ENCODE measurements at places on chromosomes 6 and 20.

- DNase-seq, result no peak
These were observed 111.4 kb upstream of the CLDN20 start for GRCh38 chr6:155152211-155153076.

GRCh38 chr20:39983655-39984054 lies 705.4 kb downstream of the MAFB start:
- DNase-seq, result no peak

DNA sequence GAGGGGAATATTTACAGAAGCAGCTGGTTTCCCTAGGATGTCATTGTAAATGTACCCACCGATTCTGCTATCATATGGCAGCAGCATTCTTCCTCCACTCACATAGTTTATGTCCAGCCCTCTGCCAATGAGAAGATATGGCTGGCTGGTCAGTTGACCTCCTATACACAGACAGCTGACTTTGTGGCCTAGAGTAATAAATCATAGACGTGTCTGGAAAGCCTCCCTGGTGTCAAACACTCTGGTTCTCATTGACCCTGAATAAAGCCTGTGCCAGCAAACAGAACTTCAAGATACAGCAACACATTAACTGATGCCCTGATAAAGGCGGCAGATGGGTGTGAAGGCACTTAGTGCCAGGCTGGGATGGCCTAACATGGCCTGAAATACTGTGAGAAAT lies 52.6 kb downstream of the GPR63 start:
- DNase-seq, result no peak

DNA sequence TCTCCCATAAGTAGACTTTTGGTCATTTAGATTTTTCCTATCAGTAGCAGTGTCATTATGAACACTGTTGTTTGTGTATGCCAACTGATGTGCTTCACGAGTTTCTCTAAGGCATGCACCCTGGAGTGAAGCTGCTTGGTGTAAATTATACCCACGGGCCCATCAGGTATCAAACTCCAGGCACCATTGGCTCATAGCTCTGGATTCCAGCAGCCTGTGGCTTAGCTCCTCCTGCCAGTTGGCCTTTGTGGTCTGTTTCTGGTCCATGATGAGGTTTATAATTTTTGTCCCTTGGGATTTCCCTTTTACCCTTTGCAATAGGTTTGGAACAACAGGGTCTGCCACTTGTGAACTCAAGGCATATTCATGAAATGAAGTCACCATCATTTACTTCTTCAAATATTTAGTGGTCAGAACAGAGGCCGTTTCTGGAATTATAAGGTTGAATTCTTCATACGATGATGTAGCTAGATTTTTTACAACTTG lies 350.5 kb downstream of the PRL start:
- no peak for DNase-seq

DNA sequence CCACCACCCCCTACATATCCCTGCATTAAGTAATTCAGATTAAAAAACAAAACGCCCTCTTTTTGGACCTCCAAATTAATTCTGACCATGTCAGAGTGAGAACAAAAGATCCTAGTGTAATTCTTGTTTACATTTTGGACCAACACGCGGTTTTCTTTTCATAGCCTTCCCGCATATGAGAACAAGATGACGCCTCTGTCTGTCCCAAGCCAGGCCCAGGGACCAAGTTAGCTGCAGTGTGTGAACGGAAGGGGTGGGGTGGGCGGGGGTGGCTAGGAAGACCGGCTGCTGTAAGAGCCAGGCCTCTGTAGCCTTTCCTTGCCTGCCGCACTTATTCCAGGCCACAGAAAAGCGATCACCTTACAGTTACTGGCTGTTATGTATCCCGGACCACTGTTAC lies 68.0 kb downstream of the PLCG1 start:
- no peak for DNase-seq

- DNase-seq, result no peak
These were observed 101.1 kb upstream of the PLCB4 start for GRCh38 chr20:8967641-8968245.

DNA sequence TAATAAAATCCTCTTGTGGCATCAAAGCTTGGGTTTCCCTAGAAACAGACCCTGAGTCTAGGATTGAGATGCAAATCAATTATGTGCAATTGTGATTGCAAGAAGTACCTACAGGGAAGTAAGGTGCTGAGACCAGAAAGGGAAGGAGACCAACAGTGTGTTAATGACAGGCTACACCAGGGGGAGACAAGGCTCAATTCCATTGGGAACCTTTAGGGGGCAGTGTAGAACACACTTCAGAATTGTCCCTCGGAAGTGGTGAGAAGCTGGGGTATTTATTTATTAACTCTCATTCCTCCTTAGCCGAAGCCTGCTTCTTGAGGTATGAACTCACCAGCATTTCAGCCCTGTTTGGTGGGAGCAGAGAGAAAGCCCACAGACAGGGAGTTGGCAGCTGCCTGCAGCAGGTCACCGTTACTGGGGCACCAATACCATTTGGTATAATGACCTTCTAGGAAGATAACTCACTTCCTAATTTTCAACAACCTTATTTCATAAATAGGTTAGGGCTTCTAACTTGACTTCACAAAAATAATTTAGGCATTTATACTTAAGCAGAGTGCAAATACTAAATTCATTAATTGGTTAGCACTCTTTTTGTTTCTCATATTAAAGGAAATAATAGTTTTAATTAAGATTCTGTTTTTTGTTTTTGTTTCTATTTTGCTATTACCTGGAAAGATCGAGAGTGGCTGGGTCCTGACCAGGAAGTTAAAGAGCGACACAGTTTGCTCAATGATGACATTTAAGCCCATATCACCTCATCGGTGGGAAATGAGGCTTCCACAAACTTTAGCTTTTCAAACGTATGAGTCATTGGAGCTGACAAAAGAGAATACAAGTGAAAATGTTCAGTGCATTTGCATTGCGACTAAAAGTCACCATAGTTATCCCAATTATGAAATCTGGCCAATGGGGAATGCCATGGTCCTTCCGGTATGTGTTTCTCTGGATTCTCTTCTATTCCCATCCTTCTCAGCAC lies 94.8 kb downstream of the BTBD3 start:
- DNase-seq, result peak; percentile 43

GRCh38 chr20:40955326-40955725 lies 73.3 kb upstream of the TOP1 start:
- DNase-seq, result no peak

- DNase-seq, result no peak
These were observed 45.3 kb downstream of the PRR18 start for GRCh38 chr6:166262743-166263515.

DNA sequence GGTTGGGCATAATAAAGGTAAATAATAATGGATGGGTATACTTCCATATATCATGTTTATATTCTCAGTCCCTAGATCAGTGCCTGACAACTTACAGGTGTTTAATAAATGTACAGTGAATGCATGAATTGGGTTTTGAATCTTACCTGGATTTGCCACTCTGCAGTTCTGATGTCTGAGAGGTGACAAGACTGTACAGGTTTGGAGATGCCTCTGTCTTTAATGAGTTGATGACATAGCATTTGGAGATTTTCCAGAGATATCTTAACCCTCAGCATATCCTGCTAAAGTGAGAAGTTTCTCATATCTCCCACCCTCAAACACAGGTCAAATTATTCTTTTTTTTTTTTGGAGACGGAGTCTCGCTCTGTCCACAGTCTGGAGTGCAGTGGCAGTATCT lies 2.2 kb downstream of the ANKS1A start:
- no peak for DNase-seq

DNA sequence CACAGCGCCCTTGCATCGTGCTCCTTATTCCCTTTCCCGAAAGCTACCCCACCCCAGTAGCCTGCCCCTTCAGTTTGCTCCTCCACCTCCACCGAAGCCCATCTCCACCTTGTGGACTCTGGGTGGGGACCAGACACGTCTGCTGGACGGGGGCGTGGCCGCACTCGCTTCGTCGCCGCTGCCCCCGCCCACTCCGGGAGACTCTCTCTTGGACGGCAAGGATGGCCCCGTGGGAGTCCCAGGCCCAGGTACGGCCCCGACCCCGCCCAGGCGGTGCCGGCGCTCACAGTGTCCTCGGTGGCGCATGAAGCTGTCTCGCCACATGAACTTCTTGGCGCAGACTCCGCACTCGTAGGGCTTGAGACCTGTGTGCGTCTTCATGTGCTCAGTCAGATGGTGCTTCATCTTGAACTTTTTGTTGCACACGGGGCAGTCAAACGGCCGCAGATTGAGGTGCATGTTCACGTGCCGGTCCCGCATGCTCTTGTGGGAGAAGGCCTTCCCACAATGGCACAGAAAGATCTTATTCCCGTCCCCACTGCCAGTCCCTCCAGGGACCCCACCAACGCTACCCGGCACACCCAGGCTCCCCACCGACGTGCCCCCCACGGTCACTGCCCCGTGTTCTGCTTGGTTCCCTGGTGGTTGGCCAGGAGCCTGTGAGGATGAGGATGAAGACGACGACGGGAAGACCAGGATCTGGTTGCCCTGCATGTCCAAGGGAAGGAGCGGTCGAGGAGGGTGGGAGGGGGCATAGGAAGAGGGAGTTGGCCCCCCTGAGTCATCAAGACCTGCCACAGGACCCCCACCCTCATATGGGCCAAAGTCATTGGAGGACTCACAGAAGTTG lies 1.3 kb upstream of the TAPBP start:
- peak; percentile 32 for DNase-seq

DNA sequence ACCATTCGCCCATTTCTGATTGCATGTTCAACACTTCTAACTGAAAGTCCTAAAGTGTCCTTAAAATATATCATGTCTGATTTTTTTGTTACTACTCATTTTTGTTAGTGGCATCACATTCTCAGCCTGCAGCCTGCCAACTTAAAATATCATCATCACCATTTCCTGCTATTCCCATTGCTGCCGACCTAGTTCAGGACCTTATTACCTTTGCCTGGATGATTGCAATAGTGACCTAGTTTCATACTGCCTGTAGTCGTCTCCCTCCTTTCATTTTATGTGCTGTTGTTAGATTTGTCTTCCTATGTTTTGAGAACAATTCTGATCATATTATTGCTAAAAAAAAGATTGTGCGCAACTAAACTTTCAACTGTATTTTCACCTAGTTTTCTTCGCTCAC lies 6.2 kb downstream of the RWDD1 start:
- no peak for DNase-seq

DNA sequence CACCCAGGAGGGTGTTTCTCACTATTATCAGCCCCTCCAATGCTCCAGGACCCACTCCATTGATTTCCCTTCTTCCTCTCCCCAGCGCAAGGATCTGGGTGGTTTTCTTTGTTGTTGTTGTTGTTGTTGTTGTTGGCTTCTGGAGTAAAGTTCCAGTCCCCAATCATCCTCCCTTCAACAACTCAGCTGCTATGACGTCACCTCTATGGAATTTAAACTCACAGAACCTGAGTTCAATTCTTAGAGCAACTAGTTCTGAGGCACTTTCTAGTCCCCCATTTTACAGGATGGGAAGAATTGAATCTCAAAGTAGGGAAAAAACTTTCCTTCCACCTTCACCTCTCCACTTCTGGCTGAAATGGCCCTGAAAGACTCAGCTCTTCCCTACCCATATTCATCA lies 9.7 kb upstream of the WFDC8 start:
- no peak for DNase-seq

GRCh38 chr6:21451546-21452013 lies 142.0 kb upstream of the SOX4 start:
- DNase-seq, result no peak

DNA sequence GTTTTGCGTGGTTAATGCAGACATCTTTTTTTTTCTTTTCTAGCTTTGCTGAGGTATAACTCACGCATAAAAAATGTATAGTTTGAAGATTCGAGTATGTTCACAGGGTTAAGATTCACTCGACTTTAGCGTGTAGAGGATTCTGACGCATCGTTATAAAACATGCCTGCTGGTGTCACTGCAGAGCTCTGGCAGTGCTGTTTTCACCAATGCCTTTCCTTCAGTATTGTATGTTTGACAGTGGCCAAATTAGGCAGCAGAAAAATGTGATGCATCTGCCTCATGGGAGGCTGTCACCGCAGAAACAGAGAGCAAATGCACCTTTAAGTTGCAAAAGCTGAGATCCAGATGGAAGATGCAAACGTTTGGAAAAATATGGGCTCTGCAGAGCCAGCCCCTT lies 18.0 kb upstream of the SIRPB2 start:
- no peak for DNase-seq

GRCh38 chr6:150152891-150153876 lies 10.3 kb downstream of the PPP1R14C start:
- no peak for DNase-seq

GRCh38 chr20:14481863-14482262 lies 144.5 kb upstream of the FLRT3 start:
- no peak for DNase-seq

DNA sequence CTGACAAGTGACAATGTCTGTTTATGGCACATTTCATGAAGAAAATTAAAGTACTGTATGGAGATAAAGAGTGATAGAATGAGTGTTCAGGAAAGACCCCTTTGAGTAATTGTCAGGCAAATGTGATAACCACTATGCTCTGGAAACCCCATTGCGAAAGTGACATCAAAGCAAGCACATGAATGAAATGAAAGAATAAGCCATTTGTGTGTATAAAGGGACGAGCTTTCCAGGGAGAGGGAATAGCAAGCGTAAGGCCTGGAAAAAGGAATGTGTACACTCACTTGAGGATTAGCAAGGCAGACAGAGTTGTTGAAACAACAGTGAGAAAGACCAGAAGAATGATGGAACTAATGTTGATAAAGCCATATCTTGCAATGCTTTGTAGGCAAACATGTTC lies 490.0 kb downstream of the GRIK2 start:
- no peak for DNase-seq

DNA sequence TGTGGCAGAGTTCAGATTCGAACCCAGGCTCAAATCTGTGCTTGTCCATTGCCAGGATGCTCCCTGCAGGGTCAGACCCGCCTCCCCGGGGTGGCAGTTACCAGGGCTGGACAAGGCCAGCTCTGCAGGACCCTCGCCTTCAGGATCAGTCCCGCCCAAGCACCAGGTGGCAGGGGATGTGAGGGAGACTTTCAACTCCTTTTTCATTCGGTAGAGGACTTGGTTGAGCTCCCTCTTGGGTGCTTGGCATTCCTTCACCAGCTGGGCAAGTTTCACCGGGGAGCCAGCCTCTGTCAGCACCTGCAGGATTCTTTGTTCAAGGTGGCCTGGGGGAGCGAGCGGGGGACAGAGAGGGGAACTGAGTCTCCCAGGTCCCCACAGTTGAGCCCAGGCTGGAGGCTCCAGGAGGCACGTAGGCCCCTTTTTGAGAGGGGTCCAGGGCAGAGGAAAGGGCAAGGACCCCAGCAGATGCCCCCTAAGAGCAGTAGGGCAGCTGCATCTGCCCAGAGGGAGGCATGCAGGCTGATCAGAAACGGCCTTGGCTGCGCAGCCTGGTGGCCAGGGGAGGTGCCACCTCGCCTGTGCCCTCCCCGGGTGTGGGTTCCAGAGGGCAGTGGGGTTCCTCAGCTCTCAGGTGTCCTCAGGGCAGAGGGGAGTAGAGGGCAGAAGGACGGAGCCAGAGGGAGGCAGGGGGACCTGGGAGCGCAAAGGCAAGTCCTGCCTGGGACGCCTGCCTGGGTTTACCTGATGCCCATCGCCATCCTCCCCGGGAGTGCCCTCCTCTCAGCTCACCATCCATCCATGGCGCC lies 3.9 kb downstream of the ZBP1 start:
- DNase-seq, result no peak

Measured in stimulated activated naive B cell treated with anti-CD40 and anti-IgM and Interleukin-4, amounts not matched to agents 10 μg/mL and 1 μg/mL and 100 μg/mL, for 72 hours (primary cell).